ENCODE measurements at places on chromosomes 2 and 18. TPM values are rescaled to one million over a fixed set of nuclear protein-coding genes. Genes with fewer than 3 reads are reported as not detected.

Gene UXS1
- total RNA-seq = 21.7 TPM

DNA sequence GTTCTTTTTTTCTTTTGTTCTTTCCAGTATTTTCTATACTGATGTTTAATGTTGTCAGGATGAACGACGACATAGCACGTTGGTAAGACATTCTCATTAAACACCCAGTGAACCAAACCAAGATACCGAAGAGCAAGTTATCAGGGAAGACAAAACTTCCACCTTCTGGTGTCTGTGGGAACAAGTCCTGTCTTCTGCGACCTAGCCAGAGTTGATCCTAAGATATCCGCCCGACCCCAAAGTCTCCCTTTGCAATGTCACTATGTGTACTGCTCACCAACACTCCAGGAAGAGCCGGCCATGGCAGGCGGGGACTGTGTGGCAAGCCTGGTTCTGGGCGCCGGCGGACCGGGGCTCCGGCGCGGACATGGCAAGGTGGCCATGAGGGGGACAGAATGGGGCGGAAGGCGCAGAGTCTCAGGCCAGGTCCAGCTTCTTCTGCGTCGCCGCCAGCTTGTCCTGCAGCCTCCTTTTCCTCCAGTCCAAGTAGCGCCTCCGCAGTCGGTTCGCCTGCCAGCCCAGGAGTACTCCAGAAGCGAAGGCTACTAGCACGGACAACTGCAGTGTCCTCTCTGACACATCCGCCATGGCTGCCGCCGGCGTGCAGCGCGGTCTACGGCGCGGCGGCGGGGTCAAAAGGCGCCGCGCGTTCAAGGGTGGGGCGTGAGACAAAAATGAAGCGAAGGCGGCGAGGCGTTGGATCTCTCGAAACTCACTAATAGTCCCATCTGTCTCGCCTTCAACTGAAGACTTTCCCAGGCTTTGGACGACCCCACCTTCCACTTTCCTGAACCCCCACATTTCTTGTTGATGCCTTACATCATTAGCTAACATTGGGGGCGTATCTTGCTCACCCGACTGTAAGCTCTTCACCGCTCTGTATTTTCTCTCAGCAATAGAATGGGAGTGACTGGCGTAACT lies at the start of gene MTLN:
TSS of gene MTLN (minus strand) at position 610 of the 921 bp plus-strand sequence. CDS start at position 588, 22 bp downstream.
- peak; percentile 87 for DNase-seq

GRCh38 chr2:161873707-161874106 lies 200.3 kb downstream of the DPP4 start:
- DNase-seq = no peak

- no peak for DNase-seq
Observed at GRCh38 chr2:113114996-113115395, 12.4 kb upstream of the IL1RN start.

GRCh38 chr2:56011624-56012023 lies 88.0 kb upstream of the EFEMP1 start:
- DNase-seq = no peak

Gene AGAP1
- 22.3 TPM for total RNA-seq

Gene CD8B2
- total RNA-seq = not detected

DNA sequence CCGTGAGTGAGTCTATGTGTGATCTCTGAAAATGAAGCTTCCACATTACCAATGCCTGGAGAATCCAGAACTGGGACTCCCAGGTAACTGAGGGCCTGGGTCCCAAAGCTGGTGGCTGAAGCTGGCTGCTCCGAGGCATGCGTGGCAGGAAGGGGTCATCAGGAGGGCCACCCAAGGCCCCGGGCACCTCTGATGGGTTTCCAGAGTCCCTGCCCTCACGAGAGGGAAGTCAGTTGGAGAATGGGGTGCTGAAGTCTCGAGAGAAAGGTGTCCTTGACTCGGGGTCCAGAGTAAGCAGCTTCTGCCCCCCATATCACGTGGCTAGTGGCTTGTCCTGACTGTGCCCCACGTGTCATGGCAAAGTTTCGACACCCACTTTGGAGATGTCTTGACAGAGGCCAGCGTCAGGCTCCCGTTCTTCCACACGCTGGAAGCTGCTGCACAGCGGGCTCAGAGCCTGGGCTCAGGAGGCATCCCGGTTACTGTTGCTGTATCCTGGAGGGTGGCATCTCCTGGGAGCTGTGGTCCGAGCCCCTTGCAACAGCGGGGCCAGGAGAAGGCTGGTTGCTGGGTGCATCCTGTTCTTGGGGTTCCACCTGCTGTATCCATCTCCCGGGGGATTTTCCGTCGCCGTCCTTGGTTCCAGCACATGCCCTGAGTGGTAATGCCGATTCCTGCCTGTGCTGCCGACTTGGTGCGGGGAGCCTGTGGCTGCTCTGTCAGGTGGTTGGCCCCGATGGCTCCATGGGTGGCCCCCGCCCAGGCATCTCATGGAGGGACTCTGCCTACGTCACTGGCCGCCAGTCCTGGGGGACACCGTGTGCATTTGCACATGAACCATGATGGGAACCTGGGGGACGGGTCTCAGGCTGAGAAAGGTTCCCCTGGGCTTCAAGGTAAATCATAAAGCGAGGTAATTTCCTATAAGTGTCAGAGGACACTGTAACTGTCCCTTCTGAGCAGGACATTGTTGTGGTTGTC lies 183.3 kb upstream of the HDAC4 start:
- DNase-seq = no peak

Gene PAX8
- 0.30 TPM for total RNA-seq

DNA sequence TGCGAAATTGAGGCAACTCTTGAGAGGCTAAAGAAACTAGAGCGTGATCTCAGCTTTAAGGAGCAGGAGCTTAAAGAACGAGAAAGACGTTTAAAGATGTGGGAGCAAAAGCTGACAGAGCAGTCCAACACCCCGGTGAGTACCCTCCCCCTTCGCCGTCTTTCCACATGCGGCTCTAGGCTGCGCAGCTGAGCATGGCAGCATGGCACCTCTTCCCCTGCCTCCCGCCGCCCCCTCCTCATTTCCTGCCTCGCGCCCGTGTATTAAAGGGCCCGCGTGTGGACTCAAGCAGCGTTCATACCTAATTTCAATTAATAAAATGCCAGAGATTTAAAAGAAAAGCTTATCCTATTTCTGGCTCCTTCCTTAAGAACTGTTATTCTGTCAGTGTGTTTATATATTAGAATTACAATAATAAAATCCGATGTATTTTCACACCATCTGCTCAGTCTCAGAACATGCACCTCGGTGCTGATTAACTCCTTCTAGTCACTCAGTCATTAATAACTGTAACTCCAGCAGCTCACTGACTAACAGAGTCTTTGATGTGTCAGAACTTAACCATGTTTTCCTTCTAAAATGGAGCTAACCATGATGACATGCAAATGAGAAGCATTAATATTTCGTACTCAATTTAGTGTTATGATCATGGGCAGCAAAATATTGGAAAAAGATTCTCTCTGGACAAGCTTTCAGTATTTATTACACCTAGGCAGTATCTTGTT lies 137.4 kb upstream of the CDCA7 start:
- no peak for DNase-seq

Gene ARHGAP28
- total RNA-seq = 1.4 TPM

Gene KYNU
- total RNA-seq = 1.4 TPM

DNA sequence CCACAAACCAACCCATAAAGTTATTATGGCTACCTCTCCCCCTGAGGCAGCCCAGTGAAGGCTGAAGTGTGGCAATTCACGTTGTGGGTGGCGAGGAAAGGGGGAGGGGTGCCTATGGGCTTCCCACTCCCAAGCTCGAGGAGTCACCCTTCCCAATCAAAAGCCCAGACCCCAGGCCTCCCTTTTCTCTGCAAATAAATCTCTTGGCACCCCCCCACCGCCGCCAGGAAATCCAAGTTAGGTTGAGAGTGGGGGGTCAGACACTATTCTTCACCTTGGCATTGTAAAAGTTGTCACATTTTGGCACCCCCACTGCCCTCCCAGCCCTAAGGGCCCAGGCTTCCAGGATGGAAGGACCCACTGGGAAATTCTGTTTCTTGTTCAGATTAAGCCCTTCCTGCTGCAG lies 6.9 kb downstream of the ANKRD53 start:
- no peak for DNase-seq

Gene SRD5A2
- total RNA-seq = not detected

Gene ESPNL
- total RNA-seq = not detected

DNA sequence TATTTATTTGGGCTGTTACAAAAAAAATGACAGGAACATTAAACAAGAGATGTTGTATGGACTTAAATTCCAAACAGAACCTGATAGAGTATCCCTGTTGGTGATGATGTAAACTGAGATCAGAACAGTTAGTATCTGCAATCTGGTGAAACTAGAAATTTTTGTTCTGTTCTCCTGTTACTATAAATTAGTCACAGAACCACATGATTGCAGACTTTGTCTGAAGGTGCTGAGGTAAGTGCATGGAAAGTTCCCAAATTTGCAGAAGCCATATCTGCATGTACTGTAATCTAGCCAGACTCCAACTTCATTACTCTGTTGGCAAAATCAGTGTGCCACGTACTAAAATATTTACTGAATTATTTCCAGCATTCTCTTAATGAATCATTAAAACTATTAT lies 516.3 kb upstream of the FSIP2 start:
- no peak for DNase-seq

DNA sequence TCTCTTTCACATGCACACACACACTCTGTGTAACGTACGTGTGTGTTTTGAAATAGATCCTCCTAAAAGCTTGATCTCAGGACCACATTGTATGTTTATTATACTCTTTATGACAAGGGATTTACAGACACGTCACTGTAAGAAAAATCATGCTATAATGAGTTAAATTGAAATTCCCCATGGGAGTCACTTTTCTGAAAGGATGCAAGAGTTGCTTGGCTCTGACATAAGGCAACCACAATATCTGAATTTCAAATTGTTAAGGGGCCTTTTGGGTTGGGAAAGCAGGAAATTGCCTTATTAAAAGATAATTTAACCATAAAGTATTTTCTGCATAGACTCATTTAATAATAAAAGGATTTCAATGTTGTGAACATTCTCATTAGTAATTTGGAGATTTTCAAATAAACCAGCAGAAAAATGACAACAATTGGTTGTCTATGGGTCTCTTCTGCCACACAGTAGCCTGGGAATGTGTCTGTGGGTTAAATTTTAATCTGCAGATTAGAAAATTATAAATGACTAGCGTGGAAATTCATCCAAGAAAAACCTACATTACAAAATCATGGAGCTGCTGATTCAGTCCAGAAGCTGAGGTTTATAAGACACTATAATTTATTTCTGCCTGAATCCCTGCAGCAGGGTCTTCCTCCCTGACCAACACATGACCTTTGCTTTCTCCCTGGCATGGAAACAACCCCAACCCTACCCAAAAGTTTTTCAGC lies 75.9 kb upstream of the PID1 start:
- no peak for DNase-seq

- no peak for DNase-seq
Observed at GRCh38 chr18:27363872-27364271, 178.8 kb upstream of the CHST9 start.

DNA sequence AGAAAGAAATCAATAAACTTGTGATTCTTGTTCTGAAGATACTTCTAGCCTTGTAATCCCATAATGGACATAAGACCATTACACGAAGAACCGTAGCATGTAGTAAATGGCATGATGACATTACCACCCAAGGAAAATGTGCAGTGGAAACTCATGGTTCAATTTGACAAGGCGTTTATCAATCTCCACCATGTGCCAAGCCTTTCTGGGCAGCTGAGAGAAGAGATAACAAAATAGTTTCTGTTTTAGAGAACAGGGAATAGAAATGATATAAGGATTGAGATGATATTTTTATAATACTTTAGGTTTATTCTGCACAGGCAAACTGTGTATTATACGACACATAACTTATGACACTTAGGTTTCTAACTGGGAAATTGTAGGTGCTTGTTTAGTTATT lies 19.2 kb downstream of the ABI2 start:
- DNase-seq = no peak

Gene TTC21B
- total RNA-seq = 14.7 TPM

Gene KANSL1L
- total RNA-seq = 17.4 TPM

DNA sequence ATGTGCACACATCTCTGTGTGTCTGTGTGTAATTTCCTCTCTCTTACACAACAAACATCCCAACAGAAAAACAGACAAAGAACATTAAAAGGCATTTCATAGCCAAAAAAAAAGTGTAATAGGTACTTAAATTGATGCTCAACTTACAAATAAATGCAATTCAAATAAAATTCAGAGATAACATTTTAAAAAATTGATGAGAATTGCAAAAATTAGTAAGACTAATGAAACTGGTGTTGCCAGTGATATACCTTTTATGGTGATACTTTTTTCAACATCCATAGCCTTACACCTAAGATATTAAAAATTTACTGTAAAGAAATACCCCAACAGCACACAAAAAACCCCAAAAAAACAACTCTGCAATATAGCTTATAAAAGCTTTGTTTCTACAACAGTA lies 76.0 kb downstream of the SS18 start:
- no peak for DNase-seq

- no peak for DNase-seq
Observed at GRCh38 chr2:239535413-239536144, 134.8 kb upstream of the HDAC4 start.

Gene OTOS
- not detected for total RNA-seq

DNA sequence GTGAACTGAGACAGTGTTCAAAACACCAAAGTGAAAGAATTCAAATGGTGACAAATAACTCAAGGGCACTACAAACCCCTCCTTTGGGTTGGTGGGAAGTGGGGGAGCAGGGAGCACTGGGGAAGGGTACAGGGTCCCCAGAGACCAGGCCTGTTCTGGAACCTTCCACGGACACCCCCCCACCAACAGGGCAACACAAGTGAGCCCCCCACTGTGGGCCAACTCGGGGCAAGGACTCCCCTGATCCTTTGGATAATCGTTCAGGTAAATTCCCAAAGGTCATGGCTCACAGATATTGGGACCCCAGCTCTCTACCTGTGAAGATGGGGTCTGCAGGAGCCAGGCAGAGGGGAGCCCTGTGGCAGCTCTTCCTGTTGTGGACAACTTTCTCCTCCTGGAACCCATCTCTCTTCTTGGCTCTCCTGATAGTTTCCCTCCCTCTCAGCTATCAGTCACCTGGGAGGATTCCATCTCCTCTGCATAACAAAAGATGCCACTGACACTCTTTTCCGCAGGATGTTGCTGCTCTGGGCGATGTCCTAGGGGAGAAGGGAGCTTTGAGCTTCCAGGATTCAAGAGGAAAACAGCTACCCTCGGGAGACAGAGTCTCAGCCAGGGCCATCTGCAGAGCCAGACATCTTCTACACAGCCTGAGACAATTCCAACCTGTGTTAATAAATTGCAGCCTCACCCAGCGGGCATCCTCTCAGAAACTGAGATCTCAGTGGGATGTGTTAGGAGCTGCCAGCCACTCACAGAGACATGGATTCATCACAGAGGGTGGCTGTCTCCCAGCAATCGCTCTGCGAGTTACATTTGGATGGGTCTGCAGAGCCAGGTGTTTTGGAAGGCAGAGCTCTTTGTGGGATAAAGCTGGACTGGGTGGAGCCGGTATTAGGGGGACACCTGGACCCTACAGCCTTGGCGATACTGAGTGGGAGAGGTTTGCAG lies 35.4 kb downstream of the MBP start:
- no peak for DNase-seq

GRCh38 chr2:68772109-68772508 lies 37.5 kb downstream of the ARHGAP25 start:
- DNase-seq = no peak

All from left ventricle myocardium superior (tissue), 1 donor.